H4 (cell line): ENCODE measurements at places on chromosomes 7 and 10. TPM values are rescaled to one million over a fixed set of nuclear protein-coding genes. Genes with fewer than 3 reads are reported as not detected.

Gene GNG11
- total RNA-seq: 57.1 and 58.5 TPM in 2 replicates

DNA sequence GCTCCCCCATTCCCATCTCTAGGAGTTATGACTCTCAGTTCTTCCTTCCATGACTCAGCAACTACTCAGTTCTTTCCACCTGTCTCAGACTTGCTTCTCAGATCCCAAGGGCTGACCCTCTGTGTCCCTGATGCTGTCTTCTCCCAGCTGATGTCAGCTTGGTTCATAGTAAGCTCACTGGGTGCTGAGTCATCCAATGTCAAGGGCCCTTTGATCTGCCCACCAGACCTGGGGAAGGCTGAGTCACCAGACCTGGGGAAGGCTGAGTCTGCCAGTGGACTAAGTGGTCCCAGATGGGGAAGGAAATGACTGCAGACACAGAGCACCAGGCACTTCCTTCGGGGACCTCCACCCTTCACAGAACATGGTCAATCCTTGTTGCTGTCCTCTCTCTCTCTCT, 76.1 kb upstream of the ZEB1 start:
- DNase-seq: peak; percentile 80

Gene COL26A1
- not detected in 2 replicates for total RNA-seq

- no peak for DNase-seq
Measured at GRCh38 chr7:65972976-65973375, 9.0 kb downstream of the GUSB start.

Gene CCZ1
- total RNA-seq: 207 and 210 TPM in 2 replicates

Gene PNLIPRP3
- total RNA-seq: not detected in 2 replicates

Gene LGI1
- 0.08 TPM in 1 of 2 replicates, not detected in the other for total RNA-seq

Gene LZTS2
- total RNA-seq: 24.3 and 26.2 TPM in 2 replicates

- DNase-seq: no peak
Measured at GRCh38 chr10:7763929-7764328, 23.9 kb downstream of the KIN start.

DNA sequence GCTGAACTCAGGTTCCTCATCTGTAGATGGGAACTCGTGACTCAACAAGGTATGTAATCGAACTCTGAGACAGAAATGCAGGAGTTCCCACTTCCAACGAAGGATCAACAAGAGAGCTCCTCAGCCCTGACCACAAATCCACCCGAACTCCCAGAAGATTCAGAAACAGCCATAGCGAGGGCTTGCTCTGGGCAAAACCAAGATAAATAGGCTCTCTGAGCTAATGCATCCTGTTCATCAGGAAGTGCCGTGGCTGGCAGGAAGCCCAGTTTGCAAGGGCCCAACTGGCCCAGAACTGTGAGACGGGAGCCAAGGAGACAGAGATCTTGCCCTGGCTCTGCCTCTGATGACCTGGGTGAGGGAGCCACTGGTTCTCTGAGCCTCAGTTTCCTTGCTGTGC, 141.7 kb upstream of the PFKP start:
- peak; percentile 77 for DNase-seq

Gene HBP1
- 69.8 and 72.4 TPM in 2 replicates for total RNA-seq

Gene GPNMB
- 81.4 and 112 TPM in 2 replicates for total RNA-seq

Gene SLC25A13
- total RNA-seq: 56.2 and 61.1 TPM in 2 replicates
